CD4-positive, alpha-beta T cell treated with Interleukin-15 for 4 hours (primary cell): ENCODE measurements at places on chromosomes 4 and X.

GRCh38 chr4:45578874-45579273 lies 545.0 kb downstream of the GABRG1 start:
- DNase-seq, result no peak

- no peak for DNase-seq
Measured at GRCh38 chrX:6821730-6822129, 286.8 kb upstream of the VCX3A start.

GRCh38 chrX:64805683-64806082 lies 170.6 kb downstream of the ZC4H2 start:
- DNase-seq, result no peak

- no peak for DNase-seq
Measured at GRCh38 chrX:63929608-63930007, 144.6 kb upstream of the ARHGEF9 start.

GRCh38 chrX:97844943-97845342 lies 961.2 kb downstream of the RPA4 start:
- DNase-seq, result no peak

DNA sequence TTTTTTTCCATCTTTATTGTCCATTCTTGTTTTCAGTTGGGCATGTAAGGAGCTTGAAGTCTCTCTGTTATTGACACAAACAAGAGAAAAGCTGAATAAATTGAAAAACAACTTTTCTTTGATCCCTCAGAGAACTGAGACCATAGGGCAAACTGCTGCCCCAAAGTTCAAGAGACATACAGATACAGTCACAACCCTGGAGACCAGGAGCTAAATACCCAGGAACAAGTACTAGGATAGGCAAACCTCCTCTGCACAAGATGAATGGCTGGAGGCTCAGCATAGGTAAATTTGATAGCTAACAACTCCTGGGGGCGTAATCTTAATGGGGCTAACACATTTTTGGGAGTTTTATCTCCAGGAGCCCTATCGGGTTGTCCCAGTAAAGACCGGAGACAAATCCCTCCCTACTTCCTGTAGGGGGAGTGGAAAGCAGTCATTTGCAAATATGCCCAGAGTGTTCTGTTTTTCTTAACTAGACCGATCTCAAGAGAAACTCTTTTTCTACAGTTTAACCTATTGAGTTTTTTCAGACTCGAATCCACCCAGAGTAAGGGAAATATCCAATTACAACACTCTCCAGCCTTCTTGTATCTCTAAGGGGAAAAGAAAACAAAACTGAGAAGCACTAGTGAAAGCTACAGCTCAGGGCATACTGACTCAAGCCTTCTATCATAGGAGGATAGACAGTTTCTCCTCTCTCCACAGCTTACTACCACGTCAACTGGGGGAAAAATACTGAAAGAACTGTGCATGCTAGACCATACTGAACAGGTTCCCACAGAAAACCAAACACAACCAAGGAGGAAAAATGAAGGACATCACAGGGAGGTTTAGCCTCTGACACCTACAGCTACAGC lies 23.1 kb downstream of the MAGEA8 start:
- DNase-seq, result no peak
